CD4-positive, alpha-beta T cell treated with Interleukin-15 for 1 hour (primary cell): ENCODE measurements at places on chromosomes 13 and 19.
A peak's percentile ranks its signal among the peaks of the same experiment; 100 is the strongest.

- DNase-seq, result no peak
Observed at GRCh38 chr13:52892925-52893324, 44.5 kb upstream of the PCDH8 start.

DNA sequence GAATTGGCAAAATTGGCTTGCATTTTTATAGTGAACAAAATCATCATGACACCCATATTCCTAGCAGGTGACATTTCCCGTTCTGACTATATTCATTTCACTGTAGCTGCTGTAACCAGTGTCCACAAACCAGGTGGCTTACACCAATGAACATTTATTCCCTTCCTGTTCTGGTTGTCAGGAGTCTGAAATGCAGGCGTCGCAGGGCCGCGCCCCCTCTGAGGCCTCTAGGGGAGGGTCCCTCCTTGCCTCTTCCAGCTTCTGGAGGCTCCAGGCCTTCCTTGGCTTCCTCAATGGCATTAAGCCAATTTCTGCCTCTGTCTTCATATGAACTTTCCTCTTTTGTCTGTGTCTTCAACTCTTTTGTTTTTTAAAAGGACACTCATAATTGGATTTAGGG is 6.5 kb upstream of the RLN3 start:
- DNase-seq, result no peak

DNA sequence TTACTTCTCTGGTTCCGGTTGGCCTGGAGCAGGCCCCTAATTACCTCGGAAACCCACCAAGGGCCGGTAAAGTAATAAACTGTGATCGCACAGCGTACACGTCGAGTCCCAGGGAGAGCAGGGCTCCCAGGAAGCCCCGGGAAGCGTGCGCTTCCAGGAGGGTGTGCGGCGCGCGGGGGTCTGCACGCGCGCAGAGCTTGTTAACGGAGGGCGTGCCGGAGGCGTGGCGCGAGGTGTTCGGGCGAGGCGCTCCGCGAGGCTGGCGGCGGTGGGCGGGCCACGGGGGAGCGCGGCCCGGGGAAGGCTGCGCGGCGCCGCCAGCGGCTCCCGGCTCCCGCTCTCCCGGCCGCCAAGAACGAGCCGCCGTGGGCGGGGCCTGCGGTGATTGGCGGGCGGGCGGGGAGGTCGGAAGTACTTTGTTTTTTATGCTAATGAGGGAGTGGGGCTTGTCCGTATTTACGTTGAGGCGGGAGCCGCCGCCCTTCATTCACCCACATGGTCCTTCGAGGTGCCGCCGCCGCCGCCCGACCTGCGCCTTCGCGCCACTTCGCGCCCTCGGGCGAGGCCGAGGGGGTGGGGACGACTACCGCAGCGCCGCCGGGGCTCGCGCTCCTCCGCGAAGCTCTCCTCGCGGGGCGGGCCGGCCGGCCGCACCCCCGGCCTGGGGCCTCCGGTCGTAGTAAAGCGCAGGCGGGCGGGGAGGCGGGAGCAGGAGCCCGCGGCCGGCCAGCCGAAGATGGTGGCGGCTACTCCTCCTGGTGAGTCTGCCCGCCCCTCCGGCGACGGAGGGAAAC is at the start of gene MIR17HG:
TSS of gene MIR17HG (plus strand) at position 486 of the 794 bp plus-strand sequence.
- peak; percentile 89 for DNase-seq

GRCh38 chr13:89828506-89828905 is 1519.0 kb upstream of the MIR17HG start:
- no peak for DNase-seq

DNA sequence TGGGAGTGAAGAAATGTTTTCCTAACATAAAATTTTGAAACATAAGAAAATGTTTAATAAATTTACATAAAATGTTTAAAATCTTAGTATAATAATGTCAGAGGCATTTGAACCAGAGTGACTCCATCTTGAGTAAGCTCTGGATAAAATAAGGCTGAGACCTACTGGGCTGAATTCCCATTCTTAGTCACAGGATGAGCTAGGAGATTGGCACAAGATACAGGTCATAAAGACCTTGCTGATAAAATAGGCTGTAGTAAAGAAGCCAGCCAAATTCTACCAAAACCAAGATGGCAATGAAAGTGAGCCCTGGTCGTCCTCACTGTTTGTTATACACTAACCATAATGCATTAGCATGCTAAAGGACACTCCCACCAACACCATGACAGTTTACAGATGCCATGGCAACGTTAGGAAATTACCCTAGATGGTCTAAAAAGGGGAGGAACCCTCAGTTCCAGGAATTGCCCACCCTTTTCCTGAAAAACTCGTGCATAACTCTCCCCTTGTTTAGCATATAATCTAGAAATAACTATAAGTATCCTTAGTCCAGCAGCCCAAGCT is 1184.0 kb downstream of the UQCRFS1 start:
- DNase-seq, result no peak

- DNase-seq, result no peak
Observed at GRCh38 chr13:94030415-94031119, 448.9 kb downstream of the DCT start.

DNA sequence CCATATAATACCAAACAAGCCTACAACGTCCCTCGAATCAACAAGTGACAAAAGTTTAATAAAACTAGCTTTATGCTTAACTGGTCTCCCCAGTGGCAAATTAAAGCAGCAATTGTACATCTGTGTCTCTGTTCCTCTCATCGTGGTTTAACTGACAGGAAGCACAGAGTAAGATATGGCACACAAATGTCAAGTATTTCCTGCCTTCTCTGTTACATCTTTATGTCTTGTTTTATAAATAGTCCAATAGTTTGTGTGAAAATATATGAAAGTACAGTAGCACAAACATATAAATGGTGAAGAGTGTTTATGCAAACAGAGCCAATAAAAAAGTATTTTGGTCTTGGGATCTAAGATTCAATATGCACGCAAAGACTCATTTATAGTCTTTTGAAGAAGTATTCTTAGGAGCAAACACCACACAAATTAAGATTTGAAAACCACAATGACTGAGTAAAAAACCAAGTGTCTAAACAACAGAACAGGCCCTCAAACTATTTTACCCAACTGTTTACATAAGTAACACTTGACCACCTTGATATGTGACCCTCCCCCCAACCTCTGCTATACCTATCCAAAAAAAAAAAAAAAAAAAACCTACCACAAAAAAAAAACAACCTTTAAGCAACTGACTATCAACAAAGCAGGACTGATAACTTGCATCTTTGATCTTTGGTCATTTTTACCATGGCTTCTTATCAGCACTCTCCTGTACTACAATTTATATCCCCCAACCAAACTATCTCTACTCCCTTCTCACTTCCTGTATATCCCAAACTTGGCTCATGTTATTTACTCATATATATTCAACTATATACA is 14.0 kb downstream of the ELF1 start:
- no peak for DNase-seq

GRCh38 chr13:77513719-77514335 is 21.7 kb upstream of the SCEL start:
- DNase-seq, result no peak

DNA sequence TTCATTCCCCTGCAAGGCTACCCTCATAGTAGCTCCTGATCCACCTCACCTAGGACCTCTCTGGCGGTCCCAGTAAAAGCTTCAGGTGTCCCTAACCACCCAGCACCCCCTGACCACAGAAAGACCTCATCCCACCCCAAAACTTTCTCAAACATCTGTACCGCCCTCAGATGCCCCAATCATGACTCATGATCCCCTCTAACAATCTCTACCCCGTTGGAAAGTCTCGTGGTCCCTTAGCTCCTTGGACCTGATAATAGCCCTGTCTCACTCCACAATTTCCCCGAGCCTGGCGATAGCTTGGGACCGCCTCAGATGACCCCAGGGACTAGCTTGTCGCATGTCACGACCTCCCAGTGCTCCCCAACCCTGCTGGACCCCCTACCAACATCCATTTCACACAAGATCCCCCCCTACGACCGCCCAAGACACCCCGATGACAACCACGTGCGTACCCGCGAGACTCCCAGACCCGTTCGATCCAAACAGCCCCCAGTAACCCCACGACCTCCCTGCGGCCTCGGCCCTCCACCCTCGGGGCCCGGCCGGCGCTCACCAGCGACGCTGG is 450 bp downstream of the NDUFA11 start:
- DNase-seq, result no peak

GRCh38 chr19:14512406-14512961 is 5.7 kb downstream of the DNAJB1 start:
- DNase-seq, result peak; percentile 25

DNA sequence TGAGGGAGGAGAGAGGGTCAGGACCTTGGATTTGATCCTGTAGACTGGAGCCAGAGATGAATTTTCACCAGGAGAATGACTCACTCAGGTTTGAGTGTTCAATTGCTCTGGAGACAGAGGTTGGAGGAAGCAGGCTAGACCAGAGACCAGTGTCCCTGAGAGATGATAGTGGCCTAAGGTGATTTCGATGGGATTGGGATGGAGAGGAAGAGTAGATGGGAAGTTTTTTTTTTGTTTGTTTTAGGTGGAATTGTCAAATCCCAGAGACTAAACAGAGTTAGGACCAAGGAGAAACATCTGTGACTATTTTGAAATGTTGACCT is 2.3 kb downstream of the CEBPG start:
- DNase-seq, result no peak

- no peak for DNase-seq
Observed at GRCh38 chr19:11781295-11782057, 14.7 kb downstream of the ZNF441 start.

DNA sequence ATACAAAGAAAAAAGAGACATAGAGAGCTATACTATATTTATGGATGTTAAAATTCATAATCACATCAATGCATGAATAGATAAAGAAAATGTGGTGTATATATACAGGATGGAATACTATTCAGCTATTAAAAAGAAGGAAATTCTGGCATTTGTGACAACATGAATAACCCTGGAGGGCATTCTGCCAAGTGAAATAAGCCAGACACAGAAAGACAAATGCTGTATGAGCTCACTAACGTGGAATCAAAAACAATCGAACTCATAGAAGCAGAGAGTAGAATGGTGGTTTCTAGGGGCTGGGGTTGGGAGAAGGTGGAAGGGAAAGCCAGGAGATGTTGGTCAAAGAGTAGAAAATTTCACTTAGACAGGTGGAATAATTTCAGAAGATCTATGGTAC is 24.0 kb downstream of the UTP14C start:
- no peak for DNase-seq

DNA sequence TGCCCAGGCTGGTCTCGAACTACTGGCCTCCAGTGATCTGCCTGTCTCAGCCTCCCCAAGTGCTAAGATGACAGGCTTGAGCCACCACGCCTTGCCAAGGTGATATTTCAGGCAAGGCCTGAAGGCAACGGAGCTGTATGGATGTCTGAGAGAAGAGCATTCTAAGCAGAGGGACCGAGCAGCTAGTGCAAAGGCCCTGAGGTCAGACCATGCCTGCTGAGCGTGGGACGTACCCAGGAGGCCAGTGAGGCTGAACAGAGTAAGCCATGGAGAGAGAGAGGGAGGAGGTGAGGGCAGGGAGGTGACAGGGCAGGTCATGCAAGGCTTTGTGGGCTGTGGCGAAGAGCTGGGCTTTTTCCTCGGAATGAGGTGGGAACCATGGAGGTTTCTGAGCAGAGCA is 3.4 kb upstream of the SLC44A2 start:
- no peak for DNase-seq

DNA sequence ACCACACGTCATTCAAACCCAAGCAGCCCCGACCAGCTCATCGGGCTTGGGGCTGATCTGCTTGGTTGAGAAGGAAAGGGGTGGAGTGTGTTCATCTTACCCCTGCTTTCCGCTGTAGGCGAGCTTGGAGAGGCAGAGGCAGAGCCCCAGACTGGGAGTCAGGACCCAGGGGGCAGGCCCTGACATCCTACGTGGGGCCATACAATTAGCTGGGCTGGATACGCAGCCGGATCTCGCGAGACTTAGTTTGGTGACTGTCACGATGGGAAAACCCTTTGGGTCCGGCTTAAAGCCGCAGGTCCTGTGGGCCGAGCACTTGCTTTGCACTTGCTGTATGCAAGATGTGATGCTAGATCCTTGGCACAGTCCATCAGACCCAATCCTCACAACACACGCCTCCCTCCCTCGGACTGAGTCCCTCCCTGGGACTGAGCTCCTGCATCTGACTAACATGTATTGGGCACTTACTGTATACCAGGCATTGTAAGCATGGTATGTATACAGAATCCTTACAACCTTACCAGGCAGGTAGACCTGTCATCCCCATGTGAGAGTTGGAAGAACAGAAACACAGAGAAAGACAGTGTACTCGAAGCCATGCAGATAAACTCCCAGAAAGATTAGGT is 3.7 kb downstream of the CEACAM16 start:
- no peak for DNase-seq
